Activated CD4-positive, alpha-beta T cell treated with anti-CD3 and anti-CD28 coated beads for 48 hours (primary cell): ENCODE measurements at places on chromosomes 7 and 10.

- DNase-seq = no peak
Measured at GRCh38 chr10:52283174-52283573, 30.9 kb upstream of the DKK1 start.

- peak; percentile 70 for DNase-seq
Measured at GRCh38 chr7:25565949-25566348, 337.7 kb upstream of the NPVF start.

DNA sequence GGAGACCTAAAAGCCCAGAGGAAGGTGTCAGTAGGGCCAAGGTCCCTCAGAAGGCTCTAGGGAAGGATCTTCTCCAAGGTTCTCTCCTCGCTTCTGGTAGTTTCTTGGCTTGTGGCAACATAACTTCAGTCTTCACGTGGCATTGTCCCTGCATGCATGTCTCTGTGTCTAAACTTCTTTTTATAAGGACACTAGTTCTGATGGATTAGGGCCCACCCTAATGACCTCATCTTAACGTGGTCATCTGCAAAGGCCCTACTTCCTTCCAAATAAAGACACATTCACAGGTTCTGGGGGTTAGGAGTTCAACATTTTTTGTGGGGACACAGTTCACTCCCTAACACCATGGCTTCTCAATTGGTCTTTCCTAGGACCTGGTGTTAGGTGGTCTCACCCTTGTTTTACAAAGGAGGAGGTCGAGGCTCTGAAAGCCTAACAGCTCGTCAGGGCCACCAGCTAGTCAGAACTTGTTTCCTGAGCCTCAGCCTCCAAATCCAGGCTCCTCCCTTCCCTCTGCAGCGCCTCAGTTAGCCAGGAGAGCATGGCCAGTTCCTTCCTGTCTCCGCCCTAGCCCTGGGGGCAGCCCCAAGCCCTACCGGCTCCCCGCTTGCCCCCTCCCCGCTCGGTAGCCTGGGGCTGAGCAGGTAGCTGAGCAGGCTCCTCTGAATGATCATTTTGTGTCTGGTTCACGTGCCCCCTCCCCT lies 109.7 kb upstream of the PPIF start:
- no peak for DNase-seq

DNA sequence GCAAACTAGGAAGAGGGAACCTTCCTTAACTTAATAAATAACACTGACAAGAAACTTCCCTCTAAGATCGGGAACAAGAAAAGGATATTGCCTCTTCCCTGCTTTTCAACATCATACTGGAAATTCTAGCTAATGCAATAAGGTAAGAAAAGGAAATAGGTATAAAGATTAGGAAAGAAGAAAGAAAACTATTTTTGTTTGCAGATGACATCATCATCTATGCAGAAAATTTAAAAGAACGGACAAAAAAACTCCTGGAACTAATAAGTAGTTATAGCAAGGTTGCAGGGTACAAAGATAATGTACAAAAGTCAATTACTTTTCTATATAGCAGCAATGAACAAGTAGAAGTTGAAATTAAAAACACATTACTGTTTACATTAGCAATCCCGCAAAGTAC lies 164.8 kb downstream of the WDR11 start:
- DNase-seq = no peak

GRCh38 chr10:126948355-126949160 lies 43.3 kb downstream of the DOCK1 start:
- DNase-seq = no peak

DNA sequence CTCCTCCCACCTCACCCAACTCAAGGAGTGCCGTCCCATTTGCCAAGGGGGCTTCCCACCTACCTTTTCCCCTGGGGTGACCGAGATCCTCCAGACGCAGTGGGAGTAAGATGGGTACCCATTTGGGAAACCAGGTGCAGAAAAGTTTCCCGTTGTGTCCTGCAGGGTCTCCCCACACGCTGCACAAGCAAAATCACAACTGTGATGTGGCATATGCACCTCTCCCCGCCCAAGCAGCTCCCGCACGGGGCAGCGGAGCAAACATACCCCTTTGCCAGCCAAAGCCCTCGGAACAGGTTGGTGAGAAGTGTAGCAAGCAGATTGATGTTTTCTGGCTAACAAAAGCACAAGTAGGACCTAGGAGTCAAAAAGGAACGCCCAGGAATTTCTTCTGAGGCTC lies 51.5 kb upstream of the OPALIN start:
- no peak for DNase-seq

DNA sequence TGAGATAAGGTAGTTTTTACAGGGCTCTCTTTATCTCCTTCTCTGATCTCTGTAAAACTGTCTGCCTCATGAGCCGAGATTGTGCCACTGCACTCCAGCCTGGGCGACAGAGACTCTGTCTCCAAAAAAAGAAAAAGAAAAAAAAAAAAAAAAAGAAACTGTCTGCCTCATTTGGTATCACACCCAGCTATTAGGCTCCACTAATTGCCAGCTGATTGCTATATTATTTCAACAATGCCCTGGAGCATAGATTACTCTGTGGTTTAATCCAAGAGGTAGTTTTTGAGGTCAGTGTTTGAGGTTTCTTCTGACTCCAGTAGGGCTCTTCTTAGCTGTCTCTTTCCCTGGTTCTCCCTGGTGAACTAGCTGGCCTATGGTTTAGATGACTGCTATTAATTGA lies 268.1 kb upstream of the PLPP4 start:
- no peak for DNase-seq
